ENCODE measurements at places on chromosomes 12 and 14. TPM values are rescaled to one million over a fixed set of nuclear protein-coding genes. Genes with fewer than 3 reads are reported as not detected.

GRCh38 chr14:100679707-100680438 lies 46.8 kb upstream of the DLK1 start:
- no peak for DNase-seq

DNA sequence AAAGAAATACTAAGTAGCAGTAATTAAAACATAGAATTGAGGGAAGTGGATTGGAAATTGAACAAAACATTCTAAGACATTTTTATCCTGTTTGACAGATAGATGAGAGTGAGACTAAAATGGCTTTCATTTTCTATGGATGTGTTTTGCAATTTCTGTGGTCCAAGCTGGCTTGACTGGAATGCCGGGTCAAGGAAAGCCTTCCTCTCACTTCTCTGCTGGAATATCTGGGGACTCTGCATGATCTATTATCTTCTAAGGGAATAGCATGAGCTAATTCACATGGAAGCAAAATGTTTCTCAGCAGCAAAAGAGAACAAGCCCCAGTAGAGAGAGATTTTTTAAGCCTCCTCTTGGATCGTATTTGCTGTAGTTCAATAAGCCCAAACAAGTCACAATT lies 407.9 kb upstream of the ATXN7L3B start:
- DNase-seq, result no peak

DNA sequence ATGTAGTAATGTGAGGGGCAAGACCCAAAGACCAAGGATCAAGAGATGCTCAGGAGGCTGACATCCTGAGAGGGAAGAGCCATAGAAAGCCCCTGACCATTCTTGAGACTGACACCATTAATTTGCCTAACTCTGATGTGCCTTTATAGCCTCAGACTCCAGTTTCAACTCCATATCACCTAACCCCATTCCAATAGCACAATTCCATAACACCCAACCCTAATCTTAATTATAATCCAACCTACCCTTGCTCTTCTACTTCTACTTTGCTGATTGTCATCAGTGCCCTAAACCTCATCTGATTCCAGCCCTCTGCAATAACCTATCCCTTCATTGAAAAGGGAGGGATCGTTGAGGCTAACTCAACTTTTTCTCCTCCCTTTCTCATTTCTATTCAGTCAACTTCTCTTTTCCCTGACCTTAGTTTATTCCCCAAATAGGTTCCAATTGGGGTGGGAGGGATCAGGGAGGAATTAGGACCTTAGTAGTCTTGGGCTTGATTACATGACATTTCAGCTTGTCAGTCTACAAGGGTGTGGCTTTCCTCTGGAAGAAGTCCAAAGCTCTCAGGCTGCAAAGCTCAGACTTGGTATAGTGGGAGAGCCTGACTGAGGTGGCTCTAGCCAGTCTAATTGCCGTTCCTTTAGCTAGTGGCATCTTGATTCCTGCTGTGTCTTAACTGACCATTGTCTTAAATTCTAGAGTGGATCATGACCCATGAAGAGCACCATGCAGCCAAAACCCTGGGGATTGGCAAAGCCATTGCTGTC lies 3.1 kb downstream of the PFKM start:
- no peak for DNase-seq

DNA sequence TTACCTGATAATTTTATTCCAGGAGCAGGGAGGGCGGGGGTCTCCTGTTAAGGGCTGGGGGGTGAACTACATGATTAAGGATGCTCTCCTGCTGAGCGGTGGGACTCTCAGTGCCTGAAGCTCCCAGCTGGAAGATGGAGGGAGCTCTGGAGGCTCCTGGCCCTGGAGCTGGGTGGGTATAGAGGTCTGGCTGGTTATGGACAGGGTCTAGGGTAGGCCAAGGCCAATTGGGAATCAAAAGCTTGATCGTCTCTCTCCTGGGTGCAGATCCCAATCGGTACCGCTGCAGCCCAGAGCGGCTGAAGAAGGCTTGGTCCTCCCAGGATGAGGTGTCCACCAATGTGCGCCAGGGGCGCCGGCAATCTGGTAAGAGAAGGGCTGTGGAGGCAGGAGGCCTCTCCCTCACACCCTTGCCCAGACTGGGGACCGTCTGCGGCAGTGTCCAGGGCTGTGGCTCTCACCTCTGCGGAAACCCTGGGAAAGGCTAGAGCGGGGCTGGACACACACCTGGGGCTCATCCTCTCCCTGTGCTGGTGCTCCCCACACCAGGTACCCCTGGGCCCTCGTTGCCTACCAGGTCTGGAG lies 28.4 kb downstream of the PLEKHG3 start:
- no peak for DNase-seq

- DNase-seq, result no peak
Measured at GRCh38 chr14:88044776-88045446, 40.0 kb downstream of the GPR65 start.

DNA sequence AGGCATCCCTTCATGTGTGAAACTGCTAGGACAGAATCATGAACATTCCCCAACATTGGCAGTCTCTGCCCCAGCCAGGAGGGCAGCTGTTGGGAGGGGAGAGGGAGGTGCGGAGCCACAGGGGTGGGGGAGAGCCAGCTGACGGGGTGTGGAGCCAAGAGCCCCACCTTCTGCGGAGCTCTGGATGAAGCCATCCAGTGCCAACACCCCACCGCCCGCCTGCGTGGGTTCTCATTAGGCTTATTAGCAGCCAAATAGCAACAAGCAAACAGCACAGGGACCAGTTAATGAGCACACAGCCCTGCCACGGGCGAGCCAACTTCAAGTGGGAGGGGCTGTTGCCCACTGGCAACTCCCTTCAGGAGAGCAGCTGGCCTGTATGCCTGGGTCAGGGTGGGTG lies 12.1 kb downstream of the LTBP2 start:
- no peak for DNase-seq

GRCh38 chr12:127717278-127717677 lies 549.7 kb upstream of the TMEM132C start:
- no peak for DNase-seq

DNA sequence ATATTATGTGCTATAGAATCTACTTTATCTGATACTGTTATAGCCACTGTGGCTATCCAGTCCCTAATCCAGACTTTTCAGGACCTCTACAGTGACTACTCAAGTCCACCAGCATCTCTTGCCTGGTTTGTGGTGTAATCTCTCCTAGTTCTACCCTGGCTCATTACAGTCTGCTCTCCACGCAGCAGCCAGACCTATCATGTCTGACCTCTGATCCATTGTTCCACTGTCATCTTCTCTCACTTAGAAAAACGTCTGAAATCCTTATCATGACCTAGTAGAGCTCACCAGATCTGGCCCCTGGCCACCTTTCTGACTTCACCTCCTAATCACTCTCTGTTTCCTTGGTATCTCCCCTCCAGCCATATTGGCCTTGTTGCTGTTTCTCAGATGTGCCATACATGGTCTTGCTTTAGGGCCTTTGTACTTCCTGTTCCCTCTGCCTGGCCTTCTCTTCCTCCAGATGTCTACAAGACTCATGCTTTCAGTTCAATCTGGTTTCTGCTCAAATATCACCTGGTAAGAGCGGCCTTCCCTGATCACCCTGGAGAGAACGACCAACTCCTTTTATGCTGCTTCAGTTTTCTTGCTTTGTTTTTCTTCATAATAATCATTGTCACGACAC lies 475.5 kb downstream of the AACS start:
- DNase-seq, result no peak

DNA sequence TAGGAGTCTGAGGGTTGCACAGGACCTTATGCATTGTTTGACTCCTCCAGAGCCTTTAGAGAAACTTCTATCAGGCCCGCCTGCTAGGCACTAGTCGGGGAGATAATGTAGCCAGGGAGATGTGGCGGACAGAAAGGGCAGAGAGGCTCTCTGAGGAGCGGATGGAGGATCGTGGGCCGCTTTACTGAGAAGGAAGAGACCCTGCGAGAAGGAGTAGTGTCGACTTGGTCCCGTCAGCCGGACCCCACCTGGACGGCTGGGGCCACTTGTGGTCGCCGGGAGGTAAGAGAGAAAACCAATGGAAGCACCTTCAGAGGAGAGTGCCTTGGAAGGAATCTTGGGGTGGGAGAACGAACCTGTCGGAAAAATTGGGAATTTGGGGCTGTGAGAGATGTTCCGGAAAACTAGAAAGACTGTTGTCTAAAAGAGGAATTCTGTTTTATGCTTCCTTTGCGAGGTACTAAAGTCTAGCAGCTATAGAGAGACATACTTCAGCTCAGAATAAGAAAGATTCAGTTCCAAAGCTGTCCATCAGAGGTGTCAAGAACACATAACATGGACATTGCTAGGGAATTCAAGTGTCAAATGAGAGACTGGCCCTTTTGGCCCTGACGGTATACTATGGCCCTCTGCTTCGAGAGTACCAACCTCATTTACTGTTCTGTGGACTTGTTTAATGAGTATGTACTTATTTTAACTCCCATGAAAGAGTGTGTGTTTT lies 660 bp upstream of the MCRS1 start:
- DNase-seq, result no peak

GRCh38 chr12:114287821-114288525 lies 118.0 kb downstream of the TBX5 start:
- DNase-seq, result no peak

DNA sequence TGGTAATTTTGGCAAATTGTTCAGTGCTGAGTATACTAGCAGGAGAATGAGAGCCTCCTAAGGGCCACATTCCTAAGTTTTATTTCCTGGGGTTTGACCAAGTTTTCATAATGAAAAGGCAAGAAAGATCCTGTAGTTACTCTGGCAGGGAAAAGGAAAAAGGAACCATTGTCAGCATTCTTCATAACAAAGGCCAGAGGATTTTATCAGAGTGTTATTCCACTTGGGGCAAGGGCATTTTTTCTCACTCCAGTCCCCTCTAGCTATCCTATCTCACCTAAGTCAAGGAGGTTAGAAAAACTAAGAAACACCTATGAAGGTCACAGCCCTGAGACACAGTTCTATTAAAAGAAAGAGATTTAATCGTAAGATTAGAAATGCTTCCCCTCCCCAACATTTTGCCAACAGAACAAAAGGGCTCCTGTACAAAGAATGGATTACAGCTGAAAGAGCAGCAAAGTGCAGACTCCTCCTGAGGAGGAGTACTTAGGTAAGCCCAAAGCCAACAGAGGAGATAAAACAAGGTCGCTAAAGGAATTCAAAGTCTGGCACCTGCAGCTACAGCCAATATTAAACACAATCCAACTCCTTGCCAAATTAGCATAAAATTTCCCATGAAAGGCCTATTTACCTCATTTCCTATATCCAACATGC lies 162.4 kb downstream of the GALC start:
- no peak for DNase-seq

DNA sequence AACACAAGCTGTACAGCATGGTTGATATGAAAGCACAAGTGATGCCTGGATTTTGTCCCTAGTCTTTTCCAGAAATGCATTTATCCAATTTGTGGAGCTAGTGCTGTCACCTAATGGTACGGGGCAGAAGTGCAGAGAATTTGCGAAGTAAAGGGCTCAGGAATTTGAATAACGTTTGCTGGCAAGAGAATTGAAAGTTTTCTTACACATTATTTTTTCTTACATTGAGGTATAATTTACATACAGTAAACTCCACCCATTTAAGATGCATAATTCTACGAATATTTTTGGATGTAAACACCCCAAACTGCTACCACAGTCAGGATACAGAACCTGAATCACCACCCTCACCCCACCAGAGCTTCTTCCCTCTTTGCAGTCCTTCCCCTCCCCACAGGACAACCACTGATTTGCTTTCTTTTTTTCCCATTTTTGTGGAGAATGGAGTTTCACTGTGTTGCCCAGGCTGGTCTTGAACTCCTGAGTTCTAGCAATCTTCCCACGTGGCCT lies 3.5 kb downstream of the AICDA start:
- DNase-seq, result peak; percentile 35

DNA sequence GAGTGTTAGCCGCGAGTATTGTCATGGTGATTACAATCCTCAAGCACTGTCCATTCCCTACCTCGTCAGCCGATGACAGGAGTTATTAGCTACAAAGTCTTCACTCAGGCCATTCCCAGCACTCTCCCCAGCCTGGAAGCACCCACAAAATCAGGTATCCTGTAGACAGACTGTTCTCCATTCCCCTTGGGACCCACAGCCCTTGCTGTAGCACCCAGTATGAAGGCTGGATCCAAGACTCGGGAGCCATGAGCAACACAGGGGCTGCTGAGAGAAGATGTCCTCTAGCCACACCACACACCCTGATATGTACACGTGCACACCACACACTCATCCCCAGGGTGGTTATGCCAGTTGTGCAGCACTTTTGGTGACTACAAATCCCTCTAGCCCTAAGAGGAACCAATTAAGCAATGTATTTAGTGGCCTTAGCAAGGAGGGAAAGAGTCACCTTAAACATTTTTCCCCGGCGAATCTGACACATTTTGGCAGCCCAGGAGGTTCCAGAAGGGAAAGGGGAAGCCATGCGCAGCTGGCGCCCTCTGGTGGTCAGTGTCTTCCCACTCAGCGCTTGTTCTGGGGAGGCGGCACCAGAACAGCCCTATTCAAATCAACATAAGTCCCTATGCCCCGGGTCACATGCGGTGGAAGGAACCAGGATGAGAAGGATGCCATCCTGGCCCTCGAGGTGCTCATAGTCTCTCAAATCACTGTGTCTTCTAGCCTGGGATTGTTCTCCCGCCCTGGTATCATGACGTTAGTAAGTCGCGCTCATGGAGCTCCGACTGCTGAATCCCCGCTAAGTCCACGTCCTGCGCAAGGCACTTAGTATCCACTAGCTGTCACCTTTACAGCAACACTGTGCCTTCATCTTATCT lies 96.9 kb downstream of the GCH1 start:
- peak; percentile 24 for DNase-seq

DNA sequence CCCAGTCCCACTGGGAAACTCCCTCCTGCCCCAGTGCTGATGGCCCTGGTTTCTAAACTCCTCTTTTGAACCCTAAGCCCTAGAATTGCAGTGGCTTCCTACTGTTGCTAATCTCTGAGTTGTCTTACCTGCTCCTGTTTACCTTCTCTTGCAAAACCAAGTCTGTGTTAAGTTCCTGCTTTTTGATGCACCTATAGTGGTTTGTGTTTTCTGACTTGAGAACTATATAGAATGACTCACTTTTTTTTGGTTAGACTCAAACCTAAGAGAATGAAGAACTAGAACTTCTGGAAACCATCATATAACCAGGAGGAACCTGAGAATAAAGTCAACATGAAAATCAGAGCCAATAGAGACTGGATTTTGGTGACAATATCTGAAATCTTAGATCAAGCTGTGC lies 5.5 kb upstream of the GAS2L3 start:
- no peak for DNase-seq

TUNAR gene
- 7.3 TPM for total RNA-seq

PTGDR gene
- total RNA-seq, result 0.41 TPM

CLEC14A gene
- total RNA-seq, result 4.5 TPM

CCDC196 gene
- total RNA-seq, result not detected

Measured in frontal cortex (tissue), 4 donors.